ENCODE measurements at places on chromosomes 2 and 18.

DNA sequence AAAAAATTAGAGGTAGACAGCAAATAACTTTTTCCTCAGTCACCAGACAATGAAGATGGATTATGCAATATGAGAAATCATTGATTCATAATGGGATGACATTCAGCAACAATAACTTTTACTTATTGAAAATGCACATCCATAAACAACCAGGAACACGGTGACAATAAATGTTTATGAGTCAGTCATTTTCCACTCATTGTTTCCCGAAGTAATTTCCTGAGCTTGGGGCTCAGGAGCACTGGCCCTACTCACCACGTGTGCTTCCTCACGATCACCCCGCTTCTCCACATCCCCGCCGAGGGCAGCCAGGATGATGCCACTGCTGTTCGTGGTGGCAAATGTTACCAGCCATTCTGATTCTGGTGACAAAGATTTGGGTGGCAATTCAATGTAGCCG is 156.3 kb downstream of the LAMA1 start:
- DNase-seq, result no peak

GRCh38 chr2:30179536-30179935 is 32.7 kb downstream of the YPEL5 start:
- DNase-seq, result no peak

DNA sequence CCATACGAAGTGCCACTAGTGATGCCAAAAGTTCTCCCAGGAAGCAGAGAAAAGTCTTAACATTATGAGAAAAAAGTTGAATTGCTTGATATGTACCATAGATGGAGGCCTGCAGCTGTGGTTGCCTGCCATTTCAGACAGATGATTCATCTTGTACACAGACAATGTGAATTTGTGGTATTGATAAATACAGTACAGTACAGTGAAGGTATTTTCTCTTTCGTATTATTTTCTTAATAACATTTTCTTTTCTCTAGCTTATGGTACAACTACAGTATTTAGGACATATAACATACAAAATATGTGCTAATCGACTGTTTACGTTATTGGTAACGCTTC is 33.6 kb upstream of the VWC2L start:
- no peak for DNase-seq

DNA sequence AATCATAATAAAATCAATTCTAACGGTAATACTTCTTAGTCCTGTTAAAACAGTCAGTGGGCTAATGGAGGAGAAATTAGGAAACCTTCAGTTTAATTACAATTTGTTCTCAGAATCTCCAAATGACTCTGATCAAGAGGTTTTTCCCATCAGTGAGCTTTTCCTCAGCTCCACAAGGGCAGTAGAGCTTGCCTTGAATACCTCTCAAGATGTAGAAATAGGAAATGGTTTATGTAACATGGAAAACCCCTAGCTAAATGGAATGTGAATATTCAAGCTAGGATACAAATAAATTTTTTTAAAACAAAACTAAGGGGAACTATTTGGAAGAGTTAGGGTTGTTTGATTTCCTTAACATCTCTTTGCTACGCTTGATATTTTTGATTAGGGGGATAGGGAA is 87.5 kb downstream of the PLEKHM3 start:
- no peak for DNase-seq

DNA sequence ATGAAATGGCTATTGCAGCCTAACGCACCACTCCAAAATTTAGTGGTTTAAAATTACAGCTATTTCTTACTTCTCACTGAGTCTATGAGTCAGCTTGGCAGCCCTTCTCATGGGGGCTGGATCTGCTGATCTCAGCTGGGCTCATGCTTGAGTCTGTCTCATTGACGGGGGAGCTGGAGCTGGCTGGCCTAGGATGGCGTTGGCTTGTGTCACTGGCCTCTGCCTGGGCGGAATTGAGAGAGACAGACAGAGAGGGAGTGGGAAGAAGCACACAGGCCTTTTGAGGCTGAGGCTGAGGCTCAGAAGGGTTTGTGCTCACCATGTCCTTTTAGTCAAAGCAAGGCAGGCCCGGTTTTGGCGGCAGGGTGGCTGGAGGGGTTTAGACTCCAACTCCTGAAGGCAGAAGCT is 412.1 kb upstream of the MYT1L start:
- no peak for DNase-seq

GRCh38 chr2:85537600-85538506 is 1.1 kb upstream of the MAT2A start:
- DNase-seq, result peak; percentile 10

- no peak for DNase-seq
These were observed 19.2 kb downstream of the DAW1 start for GRCh38 chr2:227890495-227891079.

GRCh38 chr2:145484448-145485097 is 964.7 kb upstream of the ZEB2 start:
- DNase-seq, result no peak

GRCh38 chr18:57497372-57498294 is 62.5 kb downstream of the ONECUT2 start:
- no peak for DNase-seq

DNA sequence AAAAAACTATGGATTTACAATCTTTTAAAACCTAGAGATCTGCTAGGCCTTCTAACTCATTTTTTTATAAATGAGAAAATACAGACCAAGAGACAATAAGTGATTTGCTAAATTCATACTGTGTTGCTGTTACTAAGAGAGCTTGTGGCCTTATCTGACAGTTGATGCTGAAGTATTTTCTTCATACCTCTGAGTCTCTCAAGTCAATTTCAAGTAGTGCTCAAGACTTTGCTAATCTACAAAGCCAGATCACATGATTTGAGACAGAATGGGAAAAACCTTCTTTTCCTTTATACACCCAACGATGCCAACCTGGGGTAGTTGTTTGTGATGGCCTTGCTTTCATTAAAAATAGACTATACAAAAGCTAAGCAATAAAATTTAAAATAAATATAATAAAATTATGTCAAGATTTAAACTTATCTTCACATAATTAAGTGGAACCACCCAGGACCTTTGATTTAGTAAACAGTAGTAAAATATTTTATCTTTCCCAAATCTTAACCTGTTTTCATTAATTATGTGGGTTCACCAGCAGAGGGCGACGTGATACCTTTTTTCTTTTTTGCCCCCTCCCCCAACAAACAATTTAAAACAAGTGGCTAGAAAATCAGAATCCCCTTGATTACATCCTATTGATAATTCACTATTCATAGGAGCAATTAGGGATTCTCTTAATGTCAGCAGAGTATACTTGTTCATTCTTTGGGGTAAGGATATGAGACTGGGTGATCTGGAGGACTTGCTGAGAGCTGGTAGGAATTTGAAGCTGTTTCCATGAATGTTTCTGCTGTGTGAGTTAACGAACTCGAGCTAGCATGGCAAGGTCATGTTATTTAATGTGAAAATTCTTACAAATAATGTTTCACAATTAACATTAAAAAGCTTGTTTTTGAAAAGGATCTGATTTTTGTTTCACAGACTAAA is 49.6 kb upstream of the SLC5A7 start:
- no peak for DNase-seq

DNA sequence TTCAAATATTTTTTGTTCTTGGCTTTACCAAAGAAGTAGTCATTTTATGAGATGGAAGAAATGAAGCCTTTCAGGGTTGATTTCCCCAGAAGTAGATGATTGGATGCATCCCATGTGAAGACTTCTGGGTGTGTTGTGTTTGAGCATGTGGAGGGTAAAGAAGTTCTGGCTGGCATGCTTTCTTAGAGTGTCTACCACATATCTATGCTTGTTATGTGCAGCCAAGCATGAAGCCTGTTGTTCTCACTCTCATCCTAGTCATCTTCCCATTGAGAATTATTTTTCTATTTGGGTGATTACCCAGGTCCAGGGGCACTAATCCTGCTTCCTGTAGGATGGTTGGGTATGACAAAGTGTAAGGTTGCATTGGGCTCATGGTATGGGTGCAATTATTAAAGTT is 472.9 kb downstream of the PTPRM start:
- no peak for DNase-seq

- no peak for DNase-seq
These were observed 170.9 kb downstream of the CAPN13 start for GRCh38 chr2:30636311-30636710.

DNA sequence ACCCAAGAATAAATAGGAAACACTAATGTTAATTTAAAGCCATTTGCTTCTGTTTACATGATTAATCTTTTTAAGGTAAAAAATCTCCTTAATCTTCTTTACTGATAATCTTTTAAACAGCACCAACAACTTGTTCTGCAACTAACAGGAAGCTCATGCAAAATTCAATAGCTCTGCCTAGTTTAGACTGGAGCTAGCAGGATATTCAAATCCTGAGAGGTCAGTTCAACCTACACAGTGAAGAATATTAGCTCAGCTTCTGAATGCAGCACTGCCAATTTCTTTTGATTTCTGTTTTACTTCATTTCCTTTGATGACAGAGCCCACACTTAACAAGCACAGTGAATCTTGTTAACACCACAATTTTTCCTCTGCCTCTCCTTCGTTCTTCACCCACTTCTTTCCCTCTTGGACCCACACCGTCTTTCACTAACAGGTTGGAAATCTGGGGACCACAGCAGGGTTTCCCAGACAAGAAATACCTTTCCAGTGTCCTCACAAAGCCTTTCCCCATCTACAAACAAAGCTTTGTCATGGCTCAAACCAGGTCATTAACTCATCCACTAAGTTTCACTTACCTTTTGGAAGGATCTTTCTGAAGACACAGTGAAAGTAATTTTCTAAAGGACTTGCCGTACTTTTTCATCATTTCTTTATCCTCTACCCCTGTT is 109.8 kb downstream of the STK39 start:
- DNase-seq, result no peak

DNA sequence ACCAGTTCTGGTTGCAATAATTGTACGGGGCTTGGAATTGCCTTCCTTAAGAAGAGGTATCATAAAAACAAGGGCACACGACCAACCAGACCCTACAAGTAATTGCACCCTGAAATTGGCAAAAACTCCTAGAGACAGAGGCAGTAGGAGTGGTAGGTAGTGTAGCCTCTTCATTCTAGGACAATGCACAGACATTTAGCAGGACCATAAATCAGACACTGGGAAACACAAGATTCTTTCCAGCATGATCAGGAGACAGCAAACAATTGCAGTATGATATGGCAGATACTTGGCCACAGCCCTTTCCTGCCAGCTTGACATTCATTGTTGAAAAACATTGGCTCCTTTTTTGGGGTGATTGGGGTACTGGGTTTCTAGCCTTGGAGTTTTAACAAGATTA is 186.6 kb upstream of the PIK3C3 start:
- no peak for DNase-seq

- DNase-seq, result no peak
These were observed 86.5 kb downstream of the EFEMP1 start for GRCh38 chr2:55837073-55837472.

DNA sequence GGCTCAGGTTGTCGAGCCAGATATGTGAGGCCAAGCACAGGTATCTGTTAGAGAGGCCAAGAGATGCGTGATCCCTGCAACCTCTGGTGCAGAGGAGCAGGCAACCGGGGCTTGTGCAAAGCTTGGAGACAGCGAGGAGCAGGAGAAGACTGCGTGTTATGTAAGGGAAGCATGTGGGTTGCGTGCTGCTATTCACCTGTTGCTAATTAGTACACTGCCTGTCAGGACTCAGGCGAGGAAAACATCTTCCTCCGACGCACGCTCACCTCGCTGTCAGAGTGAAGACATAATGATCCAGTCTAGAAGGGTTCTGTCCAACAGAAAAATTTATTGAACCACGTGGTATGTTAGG is 102.5 kb downstream of the HNRNPLL start:
- no peak for DNase-seq

- DNase-seq, result no peak
These were observed 305.1 kb upstream of the GULP1 start for GRCh38 chr2:187986390-187987105.

- DNase-seq, result no peak
These were observed 41.0 kb upstream of the ASAP2 start for GRCh38 chr2:9165625-9166024.

DNA sequence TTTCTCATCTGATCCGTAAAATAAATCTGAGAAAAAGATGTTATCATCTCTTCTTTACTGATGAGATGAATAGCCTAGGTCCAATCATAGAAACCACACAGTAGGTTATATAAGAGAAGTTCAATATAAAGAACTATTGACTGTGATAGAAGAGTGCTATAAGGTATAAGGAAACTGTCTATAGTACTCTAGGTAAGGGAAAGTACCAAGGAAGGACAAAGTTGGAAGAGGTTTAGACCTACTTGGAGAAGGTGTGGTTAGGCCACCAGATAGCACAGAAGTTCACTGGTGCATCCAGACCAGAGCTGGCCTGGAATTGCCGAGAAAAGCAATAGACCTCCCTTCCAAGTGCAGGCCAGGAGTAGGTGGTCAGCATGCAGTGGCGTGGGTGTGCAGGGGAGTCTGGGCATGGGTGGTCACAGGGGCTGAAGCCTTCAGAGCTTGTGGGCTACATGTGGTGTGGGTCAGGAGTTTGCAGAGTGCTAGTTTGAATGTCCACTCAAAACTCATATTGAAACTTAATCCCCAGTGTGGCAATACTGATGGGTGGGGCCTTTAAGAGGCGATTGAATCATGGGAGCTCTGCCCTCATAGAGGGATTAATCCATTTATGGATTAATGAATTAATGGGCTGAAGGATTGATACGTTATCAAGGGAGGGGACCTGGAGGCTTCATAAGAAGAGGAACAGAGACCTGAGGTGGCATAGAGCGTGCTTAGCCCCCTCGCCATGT is 86.3 kb downstream of the ALPK2 start:
- no peak for DNase-seq

All from stimulated activated CD8-positive, alpha-beta memory T cell treated with anti-CD3 and anti-CD28 coated beads, Interleukin-12 subunit alpha, Interleukin-12 subunit beta, amount 100 ng/mL, for 4 hours (primary cell).